ENCODE measurements at places on chromosomes 1 and 21.

DNA sequence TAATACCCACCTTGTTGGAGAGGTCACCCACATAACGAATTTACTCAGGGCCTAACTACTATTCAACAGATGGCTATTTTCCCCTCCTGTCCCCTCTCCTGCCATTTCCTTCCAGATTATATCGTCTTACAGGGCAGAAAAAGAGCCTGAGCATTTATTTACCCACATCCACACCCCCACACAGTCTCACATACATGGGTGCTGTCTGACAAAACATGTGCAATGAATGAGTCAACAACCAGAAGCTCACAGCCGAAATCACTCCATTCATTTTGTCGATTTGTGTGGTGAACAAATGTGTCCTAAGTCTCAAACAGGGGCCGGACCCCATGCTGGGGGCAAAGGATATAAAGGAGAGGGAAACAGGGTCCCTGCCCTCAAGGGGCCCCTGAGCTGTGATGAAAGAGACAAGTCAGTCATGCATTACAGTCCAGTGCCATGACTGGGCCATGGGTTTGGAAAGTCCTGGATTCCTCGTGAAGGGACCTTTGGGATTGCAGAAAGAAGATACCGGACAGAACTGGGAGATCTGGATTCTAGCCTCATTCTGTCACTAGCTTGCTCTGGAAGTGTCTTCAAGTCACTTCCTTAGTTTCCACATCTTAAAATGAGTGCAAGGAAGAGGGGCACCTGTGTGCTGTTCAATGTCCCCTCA is 16.4 kb upstream of the ZNF683 start:
- no peak for DNase-seq

- peak; percentile 37 for DNase-seq
Measured at GRCh38 chr1:200042552-200043335, 15.2 kb downstream of the NR5A2 start.

DNA sequence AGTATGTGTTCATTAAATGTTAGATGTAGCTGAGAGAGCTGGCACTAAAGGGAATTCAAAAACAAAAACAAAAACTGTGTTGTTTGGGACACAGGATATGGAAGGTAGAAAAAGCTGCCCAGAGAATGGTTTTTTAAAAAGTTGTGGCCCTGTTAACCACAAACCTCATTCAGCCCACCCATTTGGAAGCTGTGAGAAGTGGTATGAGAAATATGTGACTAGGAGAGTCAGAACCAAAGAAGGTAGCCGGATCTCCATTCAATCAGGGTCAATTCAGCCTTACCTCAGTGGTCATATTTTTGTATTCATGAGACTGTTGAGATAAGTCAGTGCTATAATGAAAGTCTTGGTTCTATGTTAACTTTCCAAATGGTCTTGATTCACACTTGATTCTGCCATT is 29.8 kb upstream of the CACYBP start:
- no peak for DNase-seq

DNA sequence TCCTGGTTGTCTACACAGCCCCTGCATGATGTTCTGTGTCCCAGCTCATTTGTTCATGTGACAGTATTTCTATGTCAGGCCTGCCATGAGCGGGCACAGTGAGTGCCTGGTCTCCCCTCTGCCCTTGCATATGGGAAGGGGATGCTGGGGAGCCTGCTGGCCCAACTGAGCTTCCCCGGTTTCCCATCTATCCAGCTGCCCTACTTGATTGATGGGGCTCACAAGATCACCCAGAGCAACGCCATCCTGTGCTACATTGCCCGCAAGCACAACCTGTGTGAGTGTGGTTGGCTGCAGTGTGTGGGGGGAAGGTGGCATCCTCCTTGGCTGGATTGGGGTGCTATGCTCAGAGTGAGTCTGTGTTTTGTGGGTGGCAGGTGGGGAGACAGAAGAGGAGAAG is 1.5 kb downstream of the GSTM4 start:
- DNase-seq, result no peak

- DNase-seq, result peak; percentile 76
Measured at GRCh38 chr1:25217015-25217414, 15.3 kb downstream of the SYF2 start.

DNA sequence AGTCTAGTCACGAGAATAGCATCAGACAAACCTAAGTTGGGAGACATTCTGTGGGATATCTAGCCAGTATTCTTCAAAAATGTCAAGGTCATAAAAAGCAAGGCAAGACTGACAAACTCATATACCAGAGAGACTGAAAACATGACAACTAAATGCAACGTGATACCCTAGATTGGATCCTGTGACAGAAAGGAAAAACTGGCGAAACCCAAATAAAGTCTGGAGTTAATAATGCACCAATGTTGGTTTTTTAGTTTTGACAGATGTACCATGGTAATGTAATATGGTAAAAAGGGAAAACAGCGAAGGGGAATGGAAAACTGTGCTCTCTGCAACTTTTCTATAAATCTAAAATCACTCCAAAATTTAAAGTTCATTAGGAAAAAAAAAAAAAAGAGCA is 64.5 kb downstream of the EPS15 start:
- no peak for DNase-seq

DNA sequence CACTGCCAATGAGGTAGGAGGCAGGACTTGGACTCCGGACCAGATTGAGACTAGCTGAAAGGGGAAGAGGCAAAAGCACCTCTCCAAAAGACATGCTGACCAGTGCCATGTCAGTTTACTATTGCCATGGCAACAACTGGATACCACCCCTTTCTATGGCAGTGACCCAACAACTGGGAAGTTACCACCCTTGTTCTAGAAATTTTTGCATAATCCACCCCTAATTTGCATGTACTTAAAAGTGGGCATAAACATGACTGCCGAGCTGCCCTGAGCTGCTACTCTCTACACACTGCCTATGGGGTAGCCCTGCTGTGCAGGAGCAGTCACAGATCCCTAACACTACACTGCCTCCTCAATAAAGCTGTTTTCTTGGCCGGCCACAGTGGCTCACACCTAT is 19.0 kb upstream of the SLC6A9 start:
- DNase-seq, result no peak

GRCh38 chr1:236303675-236304074 is 21.9 kb upstream of the ERO1B start:
- peak; percentile 31 for DNase-seq

GRCh38 chr1:31418626-31419323 is 5.8 kb downstream of the SERINC2 start:
- no peak for DNase-seq

- DNase-seq, result no peak
Measured at GRCh38 chr1:20167126-20167525, 18.8 kb upstream of the UBXN10 start.

- DNase-seq, result no peak
Measured at GRCh38 chr21:16492892-16493291, 763.1 kb downstream of the USP25 start.

DNA sequence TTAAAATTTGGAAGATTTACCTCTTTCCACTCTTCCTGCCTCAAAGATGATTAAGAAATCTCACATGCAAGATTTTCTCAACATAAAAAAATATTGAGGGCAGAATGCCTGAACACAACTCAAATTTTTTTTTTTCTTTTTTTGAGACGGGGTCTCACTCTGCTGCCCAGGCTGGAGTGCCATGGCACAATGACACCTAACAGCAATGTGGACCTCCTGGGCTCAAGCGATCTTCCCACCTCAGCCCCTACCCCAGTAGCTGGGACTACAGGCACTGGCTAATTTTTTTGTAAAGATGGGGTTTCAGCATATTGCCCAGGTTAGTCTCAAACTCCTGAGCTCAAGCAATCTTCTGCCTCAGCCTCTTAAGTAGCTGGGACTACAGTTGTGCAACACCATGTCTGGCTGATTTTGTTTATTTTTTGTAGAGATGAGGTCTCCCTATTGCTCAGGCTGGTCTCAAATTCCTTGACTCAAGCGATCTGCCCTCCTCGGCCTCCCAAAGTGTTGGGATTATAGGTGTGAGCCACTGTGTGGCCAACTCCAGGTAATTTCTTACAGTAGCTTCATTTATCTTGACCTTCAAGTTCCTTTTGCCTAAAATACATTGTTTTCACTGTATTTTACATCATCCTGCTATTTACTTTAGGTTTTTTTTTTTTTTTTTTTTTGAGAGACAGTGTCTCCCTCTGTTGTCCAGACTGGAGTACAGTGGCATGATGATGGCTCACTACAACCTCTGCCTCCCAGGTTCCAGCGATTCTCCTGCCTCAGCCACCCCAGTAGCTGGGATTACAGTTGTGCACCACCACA is 10.4 kb downstream of the NUCKS1 start:
- no peak for DNase-seq
